ENCODE measurements at places on chromosomes 5 and 9.

DNA sequence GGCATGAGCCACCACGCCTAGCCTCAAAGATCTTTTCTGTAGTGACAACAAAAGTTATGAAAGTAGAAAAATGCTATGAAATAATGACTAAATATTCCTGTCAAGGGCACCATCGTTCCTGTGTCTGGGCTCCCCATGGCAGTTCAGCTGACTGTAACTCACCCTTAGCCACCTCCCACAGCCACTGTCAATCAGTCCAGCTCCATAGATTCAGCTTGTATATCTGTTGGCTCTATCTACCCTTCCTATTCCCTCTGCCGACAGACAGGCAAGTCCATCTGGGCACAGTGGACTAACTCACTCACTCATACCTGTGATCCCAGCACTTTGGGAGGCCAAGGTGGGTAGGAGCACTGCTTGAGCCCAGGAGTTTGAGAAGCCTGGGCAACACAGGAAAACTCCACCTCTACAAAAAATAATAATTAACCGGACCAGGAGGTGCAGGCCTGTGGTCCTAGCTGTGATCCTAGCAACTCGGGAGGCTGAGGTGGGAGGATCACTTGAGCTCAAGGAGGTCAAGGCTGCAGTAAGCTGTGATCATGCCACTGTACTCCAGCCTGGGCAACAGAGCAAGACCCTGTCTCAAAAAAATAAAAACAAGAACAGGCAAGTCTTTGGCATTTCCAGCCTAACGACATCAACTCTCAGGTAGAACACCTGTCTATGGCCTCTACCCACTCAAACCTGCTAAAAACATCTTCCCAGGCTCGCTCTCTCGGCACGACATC, 6.2 kb downstream of the CAMSAP1 start:
- no peak for DNase-seq

DNA sequence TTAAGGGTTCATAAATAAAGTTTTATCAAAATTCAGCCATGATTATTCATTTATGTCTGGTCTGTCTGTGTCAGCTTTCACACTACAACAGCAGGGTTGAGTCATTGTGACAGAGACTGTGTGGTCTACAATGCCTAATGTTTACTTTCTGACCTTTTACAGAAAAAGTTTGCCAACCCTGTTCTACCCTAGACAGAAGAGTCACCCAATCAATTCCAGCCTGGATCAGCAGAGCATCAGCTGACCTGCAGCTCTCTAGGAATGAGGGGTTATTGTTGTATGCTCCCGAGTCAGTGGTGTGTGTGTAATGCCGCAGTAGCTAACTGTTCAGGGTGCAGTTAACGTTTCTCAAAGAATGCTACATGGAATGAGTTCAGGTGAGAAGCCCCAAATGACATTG, 87.3 kb downstream of the HRH2 start:
- no peak for DNase-seq

DNA sequence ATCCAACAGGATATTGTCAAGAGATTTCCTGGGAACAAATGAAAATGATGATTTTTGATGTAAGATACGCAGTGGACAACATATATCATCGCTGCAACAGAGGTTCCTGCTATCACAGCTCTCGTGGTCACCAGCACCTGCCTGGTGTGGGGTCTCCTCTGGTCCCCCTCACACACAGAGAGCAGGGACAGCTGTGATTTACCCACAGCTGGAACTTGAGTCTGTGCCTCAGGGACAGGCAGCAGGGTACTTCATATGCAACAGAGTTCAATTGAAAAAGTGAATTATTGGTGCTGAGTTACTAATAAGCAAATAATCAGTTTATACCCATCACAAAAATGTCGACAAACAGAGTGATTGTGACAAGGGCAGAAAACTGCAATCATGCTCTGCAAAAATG, 93.4 kb downstream of the LMX1B start:
- no peak for DNase-seq

DNA sequence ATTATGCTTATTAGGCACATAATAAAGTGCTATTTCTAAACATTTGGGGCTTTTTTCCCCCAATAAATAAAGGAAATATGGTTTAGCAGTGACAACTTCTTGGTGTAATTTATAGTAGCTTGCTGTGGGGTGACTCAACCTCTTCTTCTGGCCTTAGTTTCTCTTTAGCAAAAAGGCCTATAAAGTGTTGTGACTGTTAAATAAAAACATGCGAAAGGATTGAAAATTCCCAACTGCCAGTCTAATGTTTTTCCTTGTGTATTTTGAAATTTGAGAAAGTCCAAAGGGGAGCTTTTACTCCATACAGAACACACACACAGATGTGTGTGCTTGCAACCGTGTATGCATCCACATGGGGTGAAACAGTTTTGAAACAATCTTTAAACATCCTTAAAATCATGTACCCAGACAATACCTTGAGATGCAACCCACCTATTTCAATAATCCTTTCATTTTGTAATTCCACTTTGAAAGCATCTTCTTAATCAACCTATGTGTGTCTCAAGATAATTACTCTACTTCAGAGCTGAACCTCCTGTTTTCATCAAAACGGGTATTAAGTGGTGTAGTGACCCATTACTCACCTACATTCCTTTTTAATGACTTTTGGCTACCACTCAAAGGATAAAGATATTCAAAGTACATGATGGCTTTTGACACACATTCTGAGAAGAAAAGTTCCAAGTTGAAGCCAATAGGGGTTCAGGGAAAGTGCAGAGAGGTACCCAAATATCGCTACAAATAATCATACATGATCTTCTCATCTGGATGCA, 123.8 kb downstream of the DROSHA start:
- DNase-seq: no peak

- no peak for DNase-seq
Observed at GRCh38 chr5:7473668-7474215, 77.8 kb downstream of the ADCY2 start.

DNA sequence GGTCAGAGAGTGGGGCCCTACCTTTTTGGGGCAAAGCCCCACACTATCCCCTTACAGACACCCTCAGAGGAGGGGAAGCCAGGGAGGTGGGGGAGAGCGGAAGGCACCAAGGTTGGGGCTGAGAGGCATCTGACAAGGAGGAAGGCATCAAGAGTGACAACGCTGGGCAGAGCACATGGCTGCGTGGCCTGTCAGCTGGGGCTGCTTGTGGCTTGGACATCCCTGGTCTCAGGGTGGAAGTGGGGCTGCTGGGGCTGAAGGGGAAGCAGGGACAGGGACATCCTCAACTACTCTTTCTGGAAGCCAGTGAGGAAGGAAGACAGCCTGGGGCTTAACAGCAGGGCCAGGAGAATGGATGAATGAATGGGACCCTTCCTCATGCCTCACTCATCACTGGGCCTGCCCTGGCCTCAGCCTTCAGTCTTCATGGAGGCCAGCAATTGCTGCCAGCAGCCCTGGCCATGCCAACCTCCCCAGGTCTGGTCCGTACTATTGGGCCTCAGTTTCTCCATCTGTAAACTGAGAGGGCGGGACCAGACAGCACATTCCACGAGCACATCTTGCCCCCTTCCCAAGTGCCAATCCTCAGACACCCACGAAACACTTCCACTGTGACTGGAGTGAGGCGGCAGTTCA, 993 bp upstream of the RALGDS start:
- no peak for DNase-seq

- no peak for DNase-seq
Observed at GRCh38 chr9:2299156-2299842, 284.2 kb downstream of the SMARCA2 start.

DNA sequence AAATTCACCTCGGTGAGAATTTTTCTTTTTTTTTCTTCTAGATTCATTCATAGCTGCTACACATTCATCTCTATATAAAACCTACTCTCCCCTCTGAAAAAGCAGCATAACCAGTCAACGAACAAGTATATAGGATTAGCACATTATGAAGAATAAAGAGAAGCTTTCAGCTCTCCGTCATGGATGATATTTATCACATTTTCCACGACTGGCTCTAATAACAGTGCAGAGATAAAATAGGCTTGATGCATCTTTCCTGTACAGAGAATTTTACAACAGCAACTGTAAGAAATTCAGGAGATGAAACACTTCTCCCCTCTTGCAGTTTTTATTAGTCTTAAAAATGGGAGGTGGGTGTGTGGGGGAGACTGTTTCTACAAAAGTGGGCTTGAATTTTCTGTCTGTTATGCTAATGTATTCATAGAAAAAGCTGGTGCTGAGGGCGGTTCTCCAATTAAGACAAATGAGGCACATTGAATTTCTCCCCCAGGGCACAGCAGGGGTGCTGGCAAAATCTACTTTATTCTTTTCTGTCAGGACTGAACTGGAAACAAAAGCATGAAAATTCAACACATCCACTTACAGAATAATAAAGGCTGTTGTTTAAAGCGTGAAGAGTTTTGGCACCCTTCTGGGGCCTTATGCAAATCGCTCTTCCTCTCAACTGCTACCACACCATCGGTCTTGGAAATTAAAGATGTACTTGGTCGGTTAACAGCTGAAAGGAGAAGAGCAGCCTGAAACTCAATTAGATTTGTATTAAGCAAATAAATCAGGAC, 233.9 kb upstream of the ZNF608 start:
- no peak for DNase-seq

DNA sequence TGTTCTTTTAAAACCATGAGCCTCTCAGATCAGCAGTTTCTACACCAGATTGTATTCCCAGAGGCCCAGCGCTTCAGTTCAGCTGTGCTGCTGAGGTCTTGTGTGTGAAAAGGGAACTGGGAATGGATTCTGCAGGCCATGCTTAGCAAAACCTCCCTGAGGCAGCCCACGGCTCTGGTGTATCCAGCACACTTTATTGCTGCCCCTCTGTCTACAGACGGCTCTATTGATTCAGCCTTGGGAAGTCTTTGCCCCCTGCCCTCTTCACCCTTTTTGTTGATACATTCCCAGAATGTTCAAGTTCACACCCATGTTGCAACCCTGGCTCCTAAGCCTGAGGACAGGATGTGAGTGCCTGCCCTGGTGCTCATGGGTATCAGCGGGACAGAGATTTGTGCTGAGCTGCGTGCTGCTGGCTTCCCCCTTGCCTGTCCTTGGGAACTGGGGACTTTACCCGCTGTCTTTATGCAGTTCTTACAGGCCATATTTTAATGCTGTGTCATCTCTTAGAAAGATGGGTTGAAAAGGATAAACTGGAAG, 37.3 kb downstream of the ARHGAP26 start:
- DNase-seq: no peak

GRCh38 chr5:56575821-56576220, 239.5 kb upstream of the MAP3K1 start:
- DNase-seq: no peak

GRCh38 chr5:39469176-39469575, 44.4 kb upstream of the DAB2 start:
- DNase-seq: no peak

GRCh38 chr9:121218357-121219027, 16.8 kb upstream of the RAB14 start:
- DNase-seq: no peak

- no peak for DNase-seq
Observed at GRCh38 chr5:101878190-101878589, 417.9 kb downstream of the SLCO4C1 start.

DNA sequence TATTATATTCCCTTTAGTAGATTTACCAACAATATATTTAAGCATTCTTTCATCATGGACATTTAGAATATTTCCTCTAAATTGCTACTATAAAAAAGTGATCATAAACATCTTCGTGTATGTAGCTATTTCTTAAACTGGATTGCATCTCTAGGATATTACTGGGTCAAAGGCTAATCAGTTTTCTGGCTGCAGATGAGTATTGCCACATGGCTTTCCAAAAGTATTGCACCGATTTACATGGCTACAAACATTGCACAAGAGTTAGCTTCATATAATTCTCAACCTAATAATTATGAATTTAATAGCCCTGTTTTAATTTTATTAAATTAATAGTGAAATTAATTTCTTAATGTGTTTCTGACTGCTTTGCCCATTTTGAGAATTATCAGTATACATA, 183.4 kb downstream of the DMRT2 start:
- no peak for DNase-seq

DNA sequence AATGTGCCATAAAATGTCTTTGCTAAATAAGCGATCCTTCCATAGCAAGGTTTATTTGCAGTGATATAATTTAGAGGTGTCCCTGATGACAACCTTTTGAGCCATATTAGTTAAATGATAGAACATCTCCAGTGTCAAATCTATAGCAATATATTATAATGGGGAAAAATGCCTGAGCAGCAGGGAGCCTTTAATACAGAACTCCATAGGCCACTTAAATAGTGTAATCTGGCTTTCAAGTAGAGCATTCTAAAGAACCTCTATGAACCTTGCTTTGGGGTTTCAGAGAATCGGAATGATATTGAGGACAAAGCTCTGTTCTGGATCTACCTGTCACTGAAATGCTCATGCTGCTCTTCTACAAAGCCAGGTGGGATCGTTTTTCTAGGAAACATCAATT, 96.7 kb upstream of the MEF2C start:
- DNase-seq: no peak

- no peak for DNase-seq
Observed at GRCh38 chr5:103904651-103905050, 342.1 kb upstream of the NUDT12 start.

GRCh38 chr5:115735108-115735998, 81.1 kb downstream of the CDO1 start:
- DNase-seq: no peak

- no peak for DNase-seq
Observed at GRCh38 chr5:139138809-139139208, 59.4 kb downstream of the SIL1 start.

DNA sequence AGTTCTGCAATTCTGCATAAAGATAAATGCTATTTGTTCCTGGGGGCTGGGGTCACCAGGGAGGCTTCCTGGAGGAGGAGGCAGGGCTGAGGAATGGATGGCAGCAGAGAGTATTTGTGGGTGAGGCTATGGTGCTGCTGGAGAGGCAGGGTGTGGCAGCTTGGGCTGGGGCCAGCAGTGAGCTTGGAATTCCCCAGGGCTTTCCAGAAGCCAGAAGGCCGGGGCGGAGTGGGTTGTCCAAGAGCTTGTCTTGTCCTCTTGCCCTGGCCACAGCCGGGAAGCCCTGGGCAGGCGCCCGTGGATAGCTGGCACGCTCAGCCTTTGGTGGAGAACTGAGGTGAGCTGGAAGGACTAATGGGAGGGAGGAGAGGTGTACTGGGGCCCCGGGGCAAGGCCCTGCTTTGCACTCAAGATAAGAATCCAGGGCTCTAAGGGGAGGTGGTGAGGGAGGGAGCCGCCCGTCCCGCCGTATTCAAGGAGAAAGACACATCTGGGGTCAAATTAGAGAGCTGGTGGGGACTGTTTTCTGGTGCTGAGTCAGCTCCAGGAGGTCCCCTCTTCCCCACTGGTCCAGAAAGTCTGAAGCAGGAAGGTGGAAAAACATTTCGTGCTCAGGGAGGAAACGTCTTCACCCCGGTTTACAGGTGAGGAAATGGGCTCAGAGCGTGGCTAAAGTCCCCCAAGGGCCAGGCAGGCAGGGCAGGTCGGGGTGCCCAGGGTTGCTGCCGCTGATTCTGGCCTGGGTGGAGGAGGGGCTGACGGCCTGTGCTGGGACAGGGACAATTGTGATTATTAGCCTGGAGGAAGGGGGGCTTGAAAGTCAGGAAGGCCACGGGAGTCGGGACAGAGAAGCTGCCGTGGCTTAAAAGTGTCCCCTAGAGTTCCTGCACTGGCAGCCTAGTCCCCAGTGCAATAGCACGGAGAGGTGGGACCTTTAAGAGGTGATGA, 26.9 kb upstream of the CNOT6 start:
- no peak for DNase-seq

- DNase-seq: no peak
Observed at GRCh38 chr5:124665625-124666024, 80.8 kb downstream of the ZNF608 start.

- no peak for DNase-seq
Observed at GRCh38 chr9:31745468-31745867, 639.0 kb upstream of the ACO1 start.

All from stimulated activated CD4-positive, alpha-beta T cell treated with anti-CD3 and anti-CD28 coated beads, Interleukin-2, amount 100 ng/mL, for 4 hours (primary cell).